ENCODE measurements at places on chromosomes 4 and X.

- no peak for DNase-seq
- H3K4me3 ChIP-seq = no peak overlapping the region
- no peaks in the 10 kb centered on the region for H3K36me3 ChIP-seq
- H3K27ac ChIP-seq = no peak overlapping the region
- no peaks in the 10 kb centered on the region for H3K4me1 ChIP-seq
- no peaks in the 10 kb centered on the region for H3K27me3 ChIP-seq
Measured at GRCh38 chr4:174631901-174632758, 109.8 kb upstream of the HPGD start.

- no peak for DNase-seq
- no peaks in the 10 kb centered on the region for H3K27me3 ChIP-seq
- no peak overlapping the region for H3K27ac ChIP-seq
- peaks cover 2% of the 10 kb centered on the region for H3K4me1 ChIP-seq
- no peaks in the 10 kb centered on the region for H3K36me3 ChIP-seq
Measured at GRCh38 chr4:10051517-10052135, 30.3 kb upstream of the SLC2A9 start.

DNA sequence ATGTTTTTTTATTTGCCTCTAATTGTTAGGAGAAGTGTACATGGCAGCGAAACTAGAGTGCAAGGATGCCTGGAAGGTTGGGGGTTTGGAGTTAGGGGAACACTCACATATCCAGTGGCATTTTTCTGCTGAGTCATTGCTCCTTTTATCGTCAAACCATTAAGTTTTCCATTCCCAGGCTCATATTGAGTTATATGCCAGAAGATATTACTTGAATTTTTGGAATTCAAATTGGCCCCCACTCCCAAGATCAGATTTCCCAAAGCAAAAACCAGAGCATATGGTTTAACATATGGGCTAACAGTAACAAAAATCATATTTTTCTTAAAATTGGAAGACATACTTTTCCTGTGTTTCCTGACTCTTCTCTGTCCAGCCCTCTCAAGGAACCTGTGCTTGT, 152.7 kb downstream of the FSTL5 start:
- no peaks in the 10 kb centered on the region for H3K36me3 ChIP-seq
- H3K27me3 ChIP-seq = no peaks in the 10 kb centered on the region
- no peak overlapping the region for H3K27ac ChIP-seq
- H3K4me3 ChIP-seq = no peak overlapping the region
- DNase-seq = no peak

GRCh38 chrX:40736170-40736505, 796 bp upstream of the MED14 start:
- H3K4me3 ChIP-seq = peak overlapping the region; percentile 86
- peaks cover 17% of the 10 kb centered on the region for H3K36me3 ChIP-seq
- no peak for DNase-seq
- H3K27me3 ChIP-seq = no peaks in the 10 kb centered on the region
- no peaks in the 10 kb centered on the region for H3K4me1 ChIP-seq
- H3K27ac ChIP-seq = no peak overlapping the region

GRCh38 chrX:49165901-49166881, 3.6 kb downstream of the MAGIX start:
- peak overlapping the region; percentile 53 for H3K4me3 ChIP-seq
- H3K27ac ChIP-seq = no peak overlapping the region
- H3K27me3 ChIP-seq = no peaks in the 10 kb centered on the region

GRCh38 chrX:107197319-107197718, 8.9 kb downstream of the NUP62CL start:
- no peaks in the 10 kb centered on the region for H3K27me3 ChIP-seq
- DNase-seq = no peak
- no peaks in the 10 kb centered on the region for H3K36me3 ChIP-seq
- H3K27ac ChIP-seq = no peak overlapping the region
- H3K4me3 ChIP-seq = no peak overlapping the region
- H3K4me1 ChIP-seq = no peaks in the 10 kb centered on the region

- no peaks in the 10 kb centered on the region for H3K4me1 ChIP-seq
- H3K4me3 ChIP-seq = no peak overlapping the region
- no peak overlapping the region for H3K27ac ChIP-seq
Measured at GRCh38 chrX:17743913-17744312, 6.6 kb downstream of the SCML1 start.

DNA sequence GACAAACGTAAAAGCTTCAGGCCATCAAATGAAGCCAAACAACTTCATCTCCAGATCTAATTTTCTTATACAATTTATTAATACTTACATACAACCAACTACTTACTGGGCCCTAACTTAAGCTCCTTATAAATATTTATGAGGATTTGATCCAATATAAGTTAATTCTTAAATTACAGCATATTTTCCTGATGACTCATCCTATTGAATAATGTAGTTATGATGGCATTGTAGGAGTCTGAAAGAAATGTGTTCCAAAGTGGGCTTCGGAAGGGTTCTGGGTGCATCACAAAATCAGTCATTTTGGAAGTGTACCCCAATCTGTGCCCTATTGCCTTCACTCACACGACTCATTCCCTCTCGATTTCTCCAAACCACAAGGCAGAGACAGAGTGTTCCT, 455.1 kb upstream of the CTSO start:
- no peak overlapping the region for H3K27ac ChIP-seq
- no peaks in the 10 kb centered on the region for H3K27me3 ChIP-seq
- H3K36me3 ChIP-seq = peaks cover 7% of the 10 kb centered on the region
- no peaks in the 10 kb centered on the region for H3K4me1 ChIP-seq
- DNase-seq = no peak

DNA sequence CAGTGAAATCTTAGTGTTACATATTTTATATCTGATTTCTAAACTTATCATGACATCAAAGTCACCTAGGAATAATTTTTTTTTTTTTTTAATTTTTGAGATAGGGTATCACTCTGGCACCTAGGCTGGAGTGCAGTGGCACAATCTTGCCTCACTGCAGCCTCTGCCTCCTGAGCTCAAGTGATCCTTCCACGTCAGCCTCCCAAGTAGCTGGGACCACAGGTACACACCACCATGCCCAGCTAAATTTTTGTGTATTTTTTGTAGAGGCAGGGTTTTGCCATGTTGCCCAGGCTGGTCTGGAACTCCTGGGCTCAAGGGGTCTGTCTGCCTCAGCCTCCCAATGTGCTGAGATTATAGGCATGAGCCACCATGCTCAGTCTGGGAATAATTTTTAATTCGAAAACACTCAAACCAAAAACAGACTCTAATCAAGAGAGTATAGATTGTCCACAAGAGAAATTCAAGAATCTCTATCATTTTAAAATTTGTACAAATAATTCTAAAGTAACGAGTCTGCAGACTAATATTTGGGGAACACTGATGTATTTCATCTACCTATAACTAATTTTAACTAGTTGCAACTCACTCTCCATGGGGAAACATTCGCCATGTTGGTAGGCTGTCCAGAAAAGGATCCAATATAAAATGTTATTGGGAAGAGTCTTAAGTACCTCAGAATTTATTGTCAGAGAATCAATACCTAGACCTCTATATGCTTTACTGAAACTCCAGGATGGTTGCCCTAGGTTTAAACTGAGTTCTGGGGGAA, 3.4 kb downstream of the SLC7A11 start:
- peaks cover 17% of the 10 kb centered on the region for H3K36me3 ChIP-seq
- H3K27me3 ChIP-seq = no peaks in the 10 kb centered on the region
- no peak overlapping the region for H3K27ac ChIP-seq
- no peaks in the 10 kb centered on the region for H3K4me1 ChIP-seq
- H3K4me3 ChIP-seq = peak overlapping the region; percentile 39

DNA sequence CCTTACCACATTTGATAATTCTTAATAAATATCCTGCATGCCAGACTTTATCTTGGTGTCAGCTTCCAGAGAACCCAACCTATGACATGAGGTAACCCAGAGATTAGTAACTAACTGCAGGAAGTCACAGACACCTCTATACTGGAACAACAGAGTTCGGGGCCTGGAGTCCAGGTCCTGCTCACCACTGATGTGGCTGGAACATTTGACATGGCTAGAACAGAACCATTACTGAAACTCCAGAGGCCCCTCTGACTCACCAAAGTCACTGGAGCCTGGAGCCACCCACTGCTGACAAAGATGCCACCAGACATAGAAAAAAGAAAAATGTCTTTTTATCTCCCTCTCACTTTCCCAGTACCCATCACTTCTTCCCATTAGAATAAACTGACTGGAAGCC, 403.7 kb downstream of the MID1IP1 start:
- no peak overlapping the region for H3K27ac ChIP-seq
- no peaks in the 10 kb centered on the region for H3K4me1 ChIP-seq
- H3K36me3 ChIP-seq = peaks cover 6% of the 10 kb centered on the region

DNA sequence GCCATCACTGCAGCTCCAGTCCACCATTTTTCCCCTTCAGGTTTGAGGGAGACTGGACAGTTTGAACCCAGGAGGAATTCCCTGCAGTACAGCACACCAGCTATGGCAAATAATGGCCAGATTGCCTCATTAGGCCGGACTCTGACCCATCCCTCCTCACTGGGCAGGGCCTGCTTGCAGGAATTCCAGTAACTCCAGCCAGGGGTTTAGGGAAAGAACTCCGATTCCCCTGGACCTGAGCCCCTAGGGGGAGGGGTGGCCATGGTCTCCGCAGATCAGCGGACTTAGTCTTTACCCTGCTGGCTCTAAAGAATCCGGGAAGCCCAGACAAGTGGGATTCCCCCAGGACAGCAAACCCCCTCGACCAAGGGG, 342.8 kb downstream of the DMD start:
- H3K27me3 ChIP-seq = no peaks in the 10 kb centered on the region
- DNase-seq = no peak
- no peak overlapping the region for H3K4me3 ChIP-seq
